ENCODE measurements at places on chromosomes 1 and 21. TPM values are rescaled to one million over a fixed set of nuclear protein-coding genes. Genes with fewer than 3 reads are reported as not detected.

DNA sequence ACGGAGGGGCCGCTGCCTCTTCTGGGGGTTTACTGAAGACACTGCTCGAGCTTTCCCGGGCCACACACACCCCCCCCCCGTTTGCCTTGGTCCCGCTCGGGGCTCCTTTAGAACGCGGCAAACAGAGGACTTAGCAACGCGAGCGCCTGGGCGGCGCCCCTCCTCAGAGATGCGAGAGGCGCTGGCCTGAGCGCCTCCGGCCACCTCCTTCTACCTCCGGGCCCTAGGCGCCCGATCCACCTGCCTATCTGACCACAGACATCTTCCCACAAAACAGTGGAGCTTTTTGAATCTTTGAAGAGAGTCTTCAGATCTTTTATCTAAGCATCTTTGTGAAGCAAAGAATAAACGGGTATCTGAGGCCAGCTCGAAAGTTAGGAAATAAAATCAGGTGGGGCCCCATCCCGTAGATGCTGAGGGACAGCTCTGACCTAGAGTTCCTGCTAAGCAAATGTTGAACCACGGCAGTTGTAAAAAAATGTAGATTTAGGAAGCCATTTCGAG is 436 bp upstream of the TTLL7 start:
- H3K4me1 ChIP-seq: peaks cover 17% of the 10 kb centered on the region
- no peaks in the 10 kb centered on the region for H3K36me3 ChIP-seq
- peak overlapping the region; percentile 63 for H3K4me3 ChIP-seq
- peaks cover 5% of the 10 kb centered on the region for H3K27me3 ChIP-seq
- peak overlapping the region; percentile 88 for H3K27ac ChIP-seq

DNA sequence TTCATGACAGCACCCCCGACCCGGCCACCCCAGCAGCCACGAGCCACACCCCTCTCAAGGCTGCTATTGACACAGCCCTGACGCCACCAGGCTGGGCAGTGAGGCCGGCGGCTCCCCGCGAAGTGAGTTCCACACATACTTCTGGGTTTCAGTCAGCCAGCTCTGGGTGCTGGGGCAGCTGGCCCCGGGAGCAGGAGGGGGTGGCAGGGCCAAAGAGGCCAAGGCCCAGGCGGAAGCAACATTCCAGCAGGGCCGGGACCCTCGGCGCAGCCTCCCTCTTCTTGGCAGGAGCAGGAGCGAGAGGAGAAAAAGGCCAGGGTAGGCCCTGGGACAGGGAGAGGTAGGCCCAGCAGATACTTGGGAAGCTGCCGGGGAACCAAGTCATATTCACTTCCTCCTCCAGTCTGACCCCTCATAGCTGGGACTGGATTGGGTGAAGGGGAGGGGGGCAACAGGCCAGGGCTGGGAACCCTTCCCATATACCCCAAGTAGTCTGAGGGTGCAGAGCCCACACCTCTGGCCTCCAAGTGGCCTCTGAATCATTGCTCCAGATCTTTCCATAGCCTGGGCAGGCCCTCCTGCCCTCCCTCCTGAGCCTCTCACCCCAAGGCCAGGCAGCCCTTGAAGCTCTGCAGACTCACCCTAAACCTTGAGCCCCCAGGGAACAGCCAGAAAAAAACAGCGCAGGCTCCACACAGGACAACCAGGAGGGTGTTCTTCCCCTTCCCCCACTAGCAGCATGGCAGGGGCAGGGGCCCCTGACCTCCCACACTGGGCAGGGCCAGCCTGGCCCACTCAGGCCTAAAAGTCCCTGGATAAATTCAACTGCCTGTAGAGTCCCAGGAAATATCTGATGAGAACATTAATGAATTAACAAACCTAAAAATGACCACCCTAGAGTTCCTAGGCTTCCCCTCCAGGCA is 5.7 kb downstream of the HSPG2 start:
- no peaks in the 10 kb centered on the region for H3K27me3 ChIP-seq
- peaks cover 31% of the 10 kb centered on the region for H3K36me3 ChIP-seq
- H3K4me3 ChIP-seq: peak overlapping the region; percentile 88
- H3K4me1 ChIP-seq: peaks cover 70% of the 10 kb centered on the region
- peak overlapping the region; percentile 81 for H3K27ac ChIP-seq

Gene CPTP
- 29.5 TPM for total RNA-seq

Gene TMEM183A
- 59.4 TPM for total RNA-seq

GRCh38 chr1:116075990-116076389 is 35.2 kb upstream of the MAB21L3 start:
- no peak overlapping the region for H3K4me3 ChIP-seq
- no peak overlapping the region for H3K27ac ChIP-seq
- H3K36me3 ChIP-seq: no peaks in the 10 kb centered on the region
- no peak for DNase-seq
- H3K27me3 ChIP-seq: no peaks in the 10 kb centered on the region
- no peaks in the 10 kb centered on the region for H3K4me1 ChIP-seq

Gene NOTCH2
- total RNA-seq: 47.6 TPM

Gene GALNT2
- total RNA-seq: 71.7 TPM

Gene ERVH48-1
- not detected for total RNA-seq

Gene TSHB
- not detected for total RNA-seq

- no peak for DNase-seq
- no peak overlapping the region for H3K27ac ChIP-seq
- no peaks in the 10 kb centered on the region for H3K27me3 ChIP-seq
- no peaks in the 10 kb centered on the region for H3K36me3 ChIP-seq
Observed at GRCh38 chr1:222592171-222592570, 2.4 kb upstream of the TAF1A start.

GRCh38 chr1:43533584-43533983 is 2.9 kb downstream of the PTPRF start:
- no peak overlapping the region for H3K4me3 ChIP-seq
- H3K4me1 ChIP-seq: peaks cover 24% of the 10 kb centered on the region
- H3K27ac ChIP-seq: no peak overlapping the region
- H3K36me3 ChIP-seq: peaks cover 4% of the 10 kb centered on the region

Gene RHOU
- total RNA-seq: 0.40 TPM

DNA sequence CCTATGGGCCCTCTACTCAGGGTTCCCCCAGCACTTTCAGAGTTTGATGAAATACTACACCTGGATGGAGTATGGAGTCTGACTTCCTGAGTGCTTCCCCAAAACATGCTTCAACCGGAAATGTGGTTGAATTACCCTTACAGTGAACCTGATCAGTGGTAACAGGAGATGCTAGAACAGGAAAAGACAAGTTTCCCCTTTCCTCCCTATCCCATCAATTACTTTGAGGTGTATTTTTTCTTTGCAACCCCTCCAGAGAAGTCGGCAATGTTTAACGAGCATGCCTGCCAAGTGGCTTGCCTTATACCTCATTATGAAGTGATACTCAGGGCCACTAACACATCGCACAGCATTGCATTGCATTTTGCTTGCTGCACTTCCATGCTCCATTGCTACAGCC is 7.0 kb downstream of the KRTAP15-1 start:
- no peak for DNase-seq
- no peak overlapping the region for H3K27ac ChIP-seq
- no peak overlapping the region for H3K4me3 ChIP-seq

GRCh38 chr1:61056196-61056572 is 26.2 kb upstream of the NFIA start:
- no peak overlapping the region for H3K27ac ChIP-seq
- H3K27me3 ChIP-seq: no peaks in the 10 kb centered on the region
- no peak for DNase-seq

DNA sequence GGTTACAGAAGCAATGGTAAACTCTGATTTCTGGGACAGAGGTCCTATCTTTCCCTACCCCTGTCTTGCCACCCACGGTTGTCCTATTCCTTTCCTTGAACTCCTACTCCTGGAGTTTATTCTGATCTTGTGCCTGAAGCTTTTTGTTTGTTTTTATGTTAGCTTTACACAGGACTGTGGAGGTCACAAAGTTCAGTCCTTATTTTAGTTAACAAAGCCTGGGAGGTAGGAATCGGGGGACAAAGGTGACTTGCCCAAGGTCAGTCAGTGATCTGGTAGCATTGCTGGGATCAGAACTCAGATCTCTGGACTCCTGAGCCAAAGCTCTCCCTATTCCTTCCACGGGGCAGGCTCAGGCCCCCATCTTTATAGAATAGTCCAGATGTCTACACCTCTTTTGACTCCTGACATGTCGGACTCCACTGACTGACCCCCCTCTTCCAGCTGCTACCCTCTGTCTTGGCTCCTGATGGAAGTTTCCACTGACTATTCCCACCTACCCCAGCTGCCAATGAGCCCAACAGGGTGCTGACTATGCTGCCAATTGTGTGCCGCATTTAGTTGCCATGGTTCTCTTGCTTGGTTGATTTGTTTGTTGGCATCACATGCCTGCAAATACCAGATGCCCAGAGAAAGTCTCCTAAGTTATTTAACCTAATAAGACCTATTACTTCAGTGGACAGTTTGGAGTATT is 9.9 kb downstream of the F5 start:
- H3K4me3 ChIP-seq: no peak overlapping the region
- no peak for DNase-seq
- H3K4me1 ChIP-seq: no peaks in the 10 kb centered on the region
- H3K27ac ChIP-seq: no peak overlapping the region

Gene NUDT17
- 5.1 TPM for total RNA-seq

Gene ZBTB7B
- total RNA-seq: 24.0 TPM

DNA sequence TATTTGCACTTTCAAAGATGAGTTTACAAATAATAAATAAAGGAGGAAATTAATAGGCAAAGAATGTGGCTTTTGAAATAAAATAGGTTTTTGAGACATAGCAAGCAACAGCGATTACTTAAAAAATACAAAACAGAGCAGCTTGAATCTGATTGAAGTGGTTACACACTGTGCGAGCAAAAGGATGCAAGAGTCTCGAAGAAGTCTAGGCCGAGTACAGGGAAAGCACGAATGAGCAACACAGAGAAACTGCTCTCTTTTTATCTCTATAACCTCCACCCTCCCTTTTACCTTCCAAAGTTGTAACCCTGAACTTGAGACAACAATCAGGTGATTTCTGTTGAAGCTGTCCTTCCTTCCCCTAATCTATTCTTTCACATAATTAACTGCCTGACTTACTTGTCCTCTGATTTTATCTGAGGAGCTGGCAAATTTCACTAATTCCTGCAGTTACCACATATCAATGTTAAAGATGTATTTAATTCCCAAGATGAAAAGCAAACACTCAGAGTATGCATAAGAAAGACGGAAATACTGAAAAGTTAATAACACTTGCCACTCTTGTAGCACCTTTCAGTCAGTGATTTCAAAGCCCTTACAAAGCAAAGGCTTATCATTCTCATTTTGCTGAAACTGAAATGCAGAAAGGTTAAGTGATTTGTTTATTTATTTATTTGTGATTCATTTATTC is 1030.1 kb downstream of the ADGRL2 start:
- H3K4me1 ChIP-seq: no peaks in the 10 kb centered on the region
- no peak for DNase-seq
- H3K4me3 ChIP-seq: no peak overlapping the region
- no peaks in the 10 kb centered on the region for H3K36me3 ChIP-seq
- no peaks in the 10 kb centered on the region for H3K27me3 ChIP-seq

DNA sequence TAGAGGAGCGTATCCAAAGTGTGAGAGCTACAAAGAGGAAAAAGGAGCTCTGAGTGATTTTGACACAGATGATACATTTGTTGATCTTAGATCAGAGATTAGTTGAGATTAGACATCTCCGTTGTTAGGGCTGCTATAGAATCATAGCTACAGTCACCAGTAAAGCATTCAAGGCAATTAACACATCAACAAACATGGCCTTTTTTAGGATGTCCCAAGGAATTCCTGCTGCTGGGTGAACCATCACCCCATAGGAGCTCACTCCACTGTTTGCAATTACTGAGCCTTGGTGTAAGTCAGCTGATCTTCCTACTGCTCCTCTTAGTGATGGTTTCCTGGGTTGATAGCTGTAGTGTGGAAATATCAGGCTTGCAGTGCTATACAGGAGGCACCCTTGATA is 6.7 kb upstream of the RSRP1 start:
- no peak for DNase-seq
- no peak overlapping the region for H3K27ac ChIP-seq
- no peaks in the 10 kb centered on the region for H3K27me3 ChIP-seq
- H3K4me3 ChIP-seq: no peak overlapping the region
- H3K36me3 ChIP-seq: no peaks in the 10 kb centered on the region

DNA sequence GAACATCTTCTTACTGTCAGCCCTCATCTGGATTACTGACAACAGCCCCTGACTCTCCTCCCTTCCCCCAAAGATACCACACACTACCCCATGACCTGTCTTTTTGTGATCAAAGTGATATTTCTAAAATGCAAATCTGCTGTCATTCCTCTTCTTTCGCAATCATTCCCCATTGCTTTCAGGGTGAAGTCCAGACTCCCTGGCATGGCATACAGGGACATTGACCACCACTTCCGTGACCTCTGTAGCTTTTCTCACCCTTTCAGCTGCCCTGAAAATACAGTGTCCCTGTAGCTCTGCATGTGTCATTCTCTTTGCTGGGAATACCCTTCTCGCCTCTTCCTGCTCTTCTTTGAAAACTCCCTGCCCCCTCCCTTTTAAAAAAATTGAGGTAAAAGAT is 4.1 kb downstream of the SERINC2 start:
- H3K27me3 ChIP-seq: peaks cover 7% of the 10 kb centered on the region
- DNase-seq: no peak
- H3K4me3 ChIP-seq: no peak overlapping the region
- no peak overlapping the region for H3K27ac ChIP-seq
- no peaks in the 10 kb centered on the region for H3K36me3 ChIP-seq

Gene GLUL
- total RNA-seq: 187 TPM

DNA sequence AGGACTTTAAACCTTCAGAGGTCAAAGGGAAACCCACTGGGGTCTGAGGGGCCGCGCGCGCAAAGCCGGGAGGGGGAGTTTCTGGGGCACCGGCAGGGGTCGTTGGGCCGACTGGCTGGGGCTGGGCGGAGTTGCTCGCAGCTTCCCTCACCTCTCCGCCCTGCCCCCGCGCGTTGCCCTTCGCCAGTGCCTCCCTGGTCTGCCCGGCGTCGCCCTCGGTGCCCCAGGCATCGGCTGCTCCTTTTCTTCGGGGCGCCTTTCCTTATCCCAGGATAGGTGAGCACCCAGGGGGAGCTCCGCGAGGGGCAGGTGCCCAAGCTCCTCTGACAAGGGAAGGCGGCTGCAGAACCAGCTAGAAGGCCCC is 390 bp upstream of the NGF start:
- DNase-seq: no peak
- no peak overlapping the region for H3K4me3 ChIP-seq
- H3K27me3 ChIP-seq: peaks cover 10% of the 10 kb centered on the region
- H3K4me1 ChIP-seq: no peaks in the 10 kb centered on the region

- no peak for DNase-seq
- peaks cover 3% of the 10 kb centered on the region for H3K4me1 ChIP-seq
- peaks cover 14% of the 10 kb centered on the region for H3K27me3 ChIP-seq
Observed at GRCh38 chr1:162008799-162009198, 14.9 kb downstream of the OLFML2B start.

Gene NOS1AP
- total RNA-seq: 5.4 TPM

Gene TNFAIP8L2
- total RNA-seq: not detected

Data from endothelial cell of umbilical vein (primary cell).